ENCODE measurements at places on chromosomes 11 and 22. TPM values are rescaled to one million over a fixed set of nuclear protein-coding genes. Genes with fewer than 3 reads are reported as not detected.
A peak's percentile ranks its signal among the peaks of the same experiment; 100 is the strongest.

DNA sequence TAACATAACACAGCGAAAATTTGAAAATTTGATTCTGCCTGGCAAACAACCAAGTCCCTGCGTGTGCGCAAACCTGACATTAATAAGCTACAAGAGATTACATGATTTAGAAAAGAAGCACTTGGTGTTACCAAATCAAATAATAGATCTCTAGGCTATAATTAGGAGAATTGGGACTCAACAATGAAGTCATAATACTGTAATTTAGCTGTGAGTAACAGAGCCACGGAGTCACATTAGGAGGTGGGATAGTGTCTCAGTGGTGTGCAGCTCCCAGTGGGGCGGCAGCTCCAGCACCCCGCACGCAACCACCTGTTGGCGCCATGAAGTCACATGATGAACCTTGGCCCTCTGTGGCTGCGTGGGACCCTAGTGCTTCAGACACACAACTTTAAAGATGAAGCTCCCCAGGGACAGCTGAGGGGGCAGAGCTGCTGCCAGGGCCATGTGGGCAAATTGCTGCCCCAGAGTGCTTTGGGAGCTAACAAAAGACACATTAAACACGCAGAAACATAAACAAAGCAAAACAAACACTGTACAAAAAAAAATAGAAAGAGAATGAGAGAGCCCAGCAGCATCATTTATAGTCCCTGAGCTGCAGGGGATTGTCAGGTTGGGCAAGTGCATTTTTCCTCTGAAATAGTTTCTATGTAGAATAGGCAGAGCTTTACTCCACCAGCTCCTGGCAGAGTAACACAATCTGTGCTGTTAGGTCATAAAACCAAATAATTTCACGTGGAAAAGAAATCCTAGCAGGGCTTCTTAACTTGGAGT is 605.6 kb downstream of the SOX6 start:
- DNase-seq: no peak

YPEL1 gene
- 23.6 TPM for total RNA-seq

A4GALT gene
- 13.3 TPM for total RNA-seq

DNA sequence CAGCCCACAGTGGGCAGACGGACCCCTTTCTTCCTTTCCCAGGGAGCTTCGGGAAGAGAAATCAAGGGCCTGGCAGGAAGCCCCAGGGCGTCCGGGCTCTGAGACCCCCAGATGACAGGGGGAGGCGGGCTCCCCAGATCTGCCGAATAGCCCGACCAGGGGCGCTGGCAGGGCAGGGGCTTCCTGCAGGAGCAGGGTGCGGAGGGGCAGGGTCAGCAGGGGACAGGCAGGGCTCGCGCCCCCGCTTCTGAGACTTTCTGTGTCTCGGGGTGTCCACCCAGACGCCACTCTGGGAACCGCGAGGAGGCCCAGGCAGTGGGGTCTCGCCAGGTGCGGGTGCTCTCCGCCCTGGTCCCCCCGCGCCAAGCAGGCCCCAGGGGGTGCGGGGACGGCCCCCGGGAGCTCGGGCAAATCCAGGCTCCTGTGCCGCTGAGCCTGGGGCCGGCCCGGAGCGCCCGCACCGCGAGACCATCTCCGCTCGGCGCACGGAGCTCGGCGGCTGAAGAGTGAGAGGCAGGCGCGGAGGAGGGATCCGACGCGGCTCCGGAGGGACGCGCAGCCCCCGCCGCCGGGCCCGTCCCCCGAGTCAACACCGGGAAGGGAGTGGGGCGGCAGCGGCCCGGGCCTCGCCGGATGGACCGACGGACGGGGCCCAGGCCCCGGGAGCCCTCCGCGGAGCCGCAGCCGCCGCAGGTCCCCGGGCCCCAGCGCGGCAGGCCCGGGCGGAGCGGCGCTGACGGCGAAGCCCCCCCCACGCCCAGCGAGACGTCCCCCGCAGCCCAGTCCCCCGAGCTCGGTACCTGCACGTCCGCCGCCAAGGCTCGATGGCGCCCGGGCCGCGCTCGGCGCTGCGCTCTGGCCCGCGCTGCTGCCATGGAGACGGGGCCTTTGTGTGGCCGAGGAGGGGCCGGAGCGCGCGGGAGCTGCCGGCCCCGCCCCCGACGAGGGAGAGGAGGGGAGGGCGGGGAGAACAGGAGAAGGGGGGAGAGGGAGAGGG is at the start of gene PLXNB2:
Gene PLXNB2, minus strand, starts transcription at position 894 of the 997 bp plus-strand sequence. CDS start 17,062 bp downstream, outside the sequence.
- no peak for DNase-seq

DNA sequence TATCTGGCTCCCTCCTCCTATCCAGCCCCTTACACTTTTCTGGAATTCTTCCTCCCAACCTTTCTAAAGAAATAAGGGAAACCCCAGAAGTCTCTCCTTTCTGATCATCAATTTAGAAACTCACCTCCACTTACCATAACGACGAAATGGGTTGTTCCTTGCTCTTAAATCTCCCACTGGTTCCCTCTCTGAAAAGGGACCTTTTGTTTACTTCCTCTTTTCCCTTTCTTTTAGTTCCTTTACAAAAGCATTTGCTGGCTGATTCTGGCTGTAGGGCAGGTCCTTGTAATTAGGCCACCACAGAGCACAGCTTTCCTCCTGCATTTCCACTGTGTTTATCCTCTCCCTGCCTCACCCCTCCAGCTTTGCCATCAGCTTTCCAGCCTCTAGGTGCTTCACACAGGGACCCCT is 12.0 kb downstream of the JAML start:
- DNase-seq: no peak

CCDC89 gene
- not detected for total RNA-seq

NOX4 gene
- total RNA-seq: 2.4 TPM

- no peak for DNase-seq
Observed at GRCh38 chr11:118979434-118979833, 7.9 kb downstream of the FOXR1 start.

DNA sequence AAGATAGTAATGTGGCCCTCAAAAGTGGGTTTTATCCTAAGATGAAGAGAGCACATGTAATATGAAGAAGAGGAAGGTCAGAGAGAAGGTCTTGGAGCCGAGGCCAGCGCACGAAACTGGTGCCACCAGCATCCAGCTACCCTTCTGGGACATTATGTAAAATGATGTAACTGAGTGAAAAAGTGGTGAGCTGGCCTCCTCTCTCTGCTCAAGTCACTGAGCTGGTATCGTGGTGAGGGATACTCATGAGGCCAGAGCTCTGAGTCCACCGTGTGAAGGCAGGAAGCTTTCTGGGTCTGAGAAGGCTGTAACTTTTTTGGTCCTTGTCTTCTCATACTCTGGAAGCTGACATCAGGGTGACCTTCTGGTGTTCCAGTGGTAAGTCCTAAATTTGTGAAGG is 25.1 kb downstream of the RNF185 start:
- DNase-seq: no peak

PHOX2A gene
- not detected for total RNA-seq

DNA sequence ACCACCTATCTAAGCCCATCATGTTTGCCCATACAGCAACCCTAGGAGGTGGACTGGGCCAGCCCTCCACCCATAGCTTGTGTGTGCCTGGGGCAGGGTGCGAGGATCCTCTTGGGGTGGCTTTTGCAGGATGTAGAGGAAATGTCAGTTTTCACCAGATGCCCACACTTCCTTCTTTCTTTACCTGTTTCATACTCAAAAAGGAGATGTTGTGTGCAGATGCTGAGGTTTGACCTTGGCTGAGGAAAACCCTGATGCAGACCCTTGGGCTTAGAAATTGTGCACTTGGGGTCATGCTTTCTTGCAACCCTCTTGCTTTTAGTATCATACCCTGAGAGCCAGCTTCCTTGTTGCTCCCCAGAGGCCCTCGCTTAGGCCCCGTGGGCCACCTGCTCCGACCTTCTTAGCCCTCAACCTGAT is 2.2 kb downstream of the HTR3A start:
- DNase-seq: no peak

FLRT1 gene
- total RNA-seq: not detected

PLAAT5 gene
- total RNA-seq: not detected

GRCh38 chr11:67525275-67525976 is 2.2 kb upstream of the CABP2 start:
- no peak for DNase-seq

GRCh38 chr22:27307545-27308247 is 493.9 kb downstream of the MN1 start:
- DNase-seq: no peak

GRCh38 chr11:10385696-10386095 is 69.4 kb upstream of the AMPD3 start:
- peak; percentile 94 for DNase-seq

DNA sequence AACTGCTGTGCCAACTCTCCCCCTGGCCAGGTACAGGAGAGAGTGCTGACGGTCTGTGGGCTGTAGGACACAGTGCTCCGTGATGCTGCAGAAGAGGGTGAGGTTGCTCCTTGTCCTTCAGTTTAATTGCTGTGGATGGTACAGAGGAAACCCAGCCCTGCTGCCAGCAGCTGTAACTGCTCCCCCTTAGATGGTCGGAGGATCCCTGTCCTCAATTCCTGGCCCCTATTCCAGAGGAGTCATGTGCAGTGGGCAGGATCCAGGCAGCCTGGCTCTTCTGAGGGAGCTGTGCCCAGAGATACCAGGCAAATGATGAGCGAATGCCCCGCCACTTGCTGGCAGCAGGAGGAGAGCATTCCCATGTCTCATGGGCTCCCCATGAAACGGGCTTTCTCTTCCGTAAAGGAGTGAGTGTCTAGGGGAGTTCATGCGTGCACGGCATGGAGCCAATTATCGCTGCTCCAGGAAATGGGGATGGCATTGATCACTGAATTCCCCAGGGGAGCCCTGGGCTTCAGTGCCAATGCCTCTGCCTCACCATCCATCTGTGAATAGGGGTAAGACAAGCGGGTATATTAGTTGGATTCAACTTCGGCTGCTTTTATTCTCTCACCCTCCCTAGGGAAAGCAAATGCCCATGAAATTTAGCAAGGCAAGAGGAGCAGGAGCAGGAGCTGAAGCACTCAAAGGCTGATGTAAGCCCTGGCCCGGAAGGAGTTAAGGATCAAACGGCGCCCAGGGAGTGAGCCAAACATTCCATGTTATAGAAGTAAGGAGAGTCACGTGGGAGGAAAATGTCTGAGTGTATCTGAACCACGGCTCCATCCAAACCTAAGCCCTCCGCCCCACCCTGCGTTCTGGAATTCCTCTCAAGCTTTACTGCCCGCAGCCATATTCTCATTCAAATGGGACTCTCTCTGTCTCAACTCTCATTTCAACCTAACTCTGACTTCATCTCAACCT is 51.0 kb upstream of the CSNK2A3 start:
- DNase-seq: no peak

- peak; percentile 41 for DNase-seq
Observed at GRCh38 chr11:34234086-34234740, 123.6 kb downstream of the ABTB2 start.

FGF19 gene
- total RNA-seq: not detected

DNA sequence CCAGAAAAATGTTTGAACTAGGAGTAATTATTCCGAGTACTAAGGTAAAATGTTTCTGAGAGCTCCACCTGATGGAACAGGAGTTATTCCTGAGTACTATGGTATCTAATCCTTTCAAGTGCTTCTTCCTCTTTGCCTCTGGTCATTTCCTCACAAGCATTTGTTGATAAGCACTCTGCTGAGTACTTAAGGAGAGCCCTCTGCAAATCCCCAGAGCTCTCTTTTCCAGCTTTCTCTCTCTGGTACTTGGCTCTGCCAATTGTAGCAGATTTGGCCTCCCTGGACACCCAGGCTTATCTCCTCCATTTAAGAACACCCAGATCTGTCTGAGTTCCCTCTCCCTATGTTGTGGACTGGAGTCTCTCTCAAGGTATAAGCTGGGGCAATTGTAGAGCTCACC is 457.0 kb downstream of the MN1 start:
- DNase-seq: no peak

GRCh38 chr11:61972672-61973475 is 5.4 kb upstream of the FTH1 start:
- DNase-seq: no peak

ALG8 gene
- total RNA-seq: 12.1 TPM

DNA sequence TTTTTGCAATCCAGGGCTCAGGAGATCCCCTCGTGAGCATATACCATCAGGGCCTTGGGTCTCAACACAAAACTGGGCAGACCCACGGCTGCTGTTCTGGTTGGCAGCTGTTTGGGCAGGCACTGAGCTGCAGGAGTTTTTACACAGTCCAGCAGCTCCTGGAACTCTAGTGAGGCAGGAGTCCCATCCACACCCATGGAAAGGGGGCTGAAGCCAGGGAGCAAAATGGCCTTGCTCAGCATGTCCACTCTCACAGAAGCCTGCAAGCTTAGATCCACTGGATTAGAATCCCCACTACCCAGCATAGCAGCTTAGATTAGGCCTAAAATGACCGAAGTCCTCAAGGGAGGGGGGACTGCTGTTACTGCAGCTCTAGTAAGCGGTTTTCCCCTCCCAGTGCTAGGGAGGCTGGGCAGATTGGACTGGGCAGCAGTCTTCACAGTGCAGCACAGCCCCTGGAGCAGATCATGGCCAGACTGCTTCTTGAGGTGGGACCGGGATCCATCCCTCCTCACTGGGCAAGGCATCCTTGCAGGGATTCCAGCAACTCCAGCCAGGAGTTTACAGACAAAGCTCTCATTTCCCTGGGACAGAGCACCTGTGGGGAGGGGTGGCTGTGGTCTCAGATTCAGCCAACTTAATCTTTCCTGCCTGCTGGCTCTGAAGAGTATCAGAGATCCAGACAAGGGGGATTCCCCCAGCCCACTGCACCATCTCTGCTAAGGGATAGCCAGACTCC is 36.4 kb upstream of the CARD16 start:
- no peak for DNase-seq

DNA sequence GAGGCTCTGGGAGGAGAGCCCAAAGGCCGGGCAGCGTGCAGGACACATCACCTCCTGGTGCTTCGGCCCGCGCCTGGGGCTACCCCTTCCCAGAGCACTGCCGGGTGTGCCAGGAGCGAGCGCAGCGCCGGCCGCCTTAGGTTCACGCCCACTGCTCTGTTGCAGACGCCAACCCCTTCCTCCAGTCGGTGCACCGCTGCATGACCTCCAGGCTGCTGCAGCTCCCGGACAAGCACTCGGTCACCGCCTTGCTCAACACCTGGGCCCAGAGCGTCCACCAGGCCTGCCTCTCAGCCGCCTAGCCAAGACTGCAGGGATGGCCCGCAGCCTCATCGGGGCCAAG is 79.0 kb downstream of the MED15 start:
- DNase-seq: no peak

DNA sequence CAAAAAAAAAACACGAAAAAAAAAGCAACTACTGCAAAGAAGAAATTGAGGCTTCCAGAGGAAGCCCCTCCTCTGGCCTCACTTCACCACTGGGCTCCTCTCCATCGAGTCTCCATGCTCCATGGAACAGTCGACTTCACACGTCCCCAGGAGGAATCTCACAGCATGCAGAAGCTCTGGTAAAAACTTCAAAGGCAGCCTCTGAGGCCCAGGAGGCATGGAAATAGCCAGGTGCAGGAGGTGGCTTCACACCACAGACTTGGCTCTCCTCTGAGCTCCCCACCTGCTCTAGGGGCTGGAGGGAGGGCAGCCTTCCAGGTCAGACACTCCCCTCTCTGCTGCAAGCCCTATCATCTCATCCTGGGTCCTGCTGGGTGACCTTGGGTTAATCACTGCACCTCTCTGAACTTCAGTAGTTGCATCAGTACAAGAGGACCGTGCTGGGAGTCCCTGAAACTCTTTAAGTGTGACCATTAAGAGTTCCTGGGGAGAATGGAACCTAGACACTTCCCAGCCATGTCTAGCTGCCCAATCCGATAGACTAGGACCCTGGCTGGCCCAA is 8.2 kb downstream of the PDE2A start:
- DNase-seq: no peak

GRCh38 chr11:126157326-126158030 is 54.0 kb downstream of the RPUSD4 start:
- DNase-seq: no peak
